ENCODE measurements at places on chromosomes 13 and 19. TPM values are rescaled to one million over a fixed set of nuclear protein-coding genes. Genes with fewer than 3 reads are reported as not detected.

ZNF564 gene
- total RNA-seq: 30.6 TPM

ZNF813 gene
- 9.4 TPM for total RNA-seq

C19orf85 gene
- not detected for total RNA-seq

TSPAN16 gene
- total RNA-seq: not detected

ZNF878 gene
- total RNA-seq: not detected

DNA sequence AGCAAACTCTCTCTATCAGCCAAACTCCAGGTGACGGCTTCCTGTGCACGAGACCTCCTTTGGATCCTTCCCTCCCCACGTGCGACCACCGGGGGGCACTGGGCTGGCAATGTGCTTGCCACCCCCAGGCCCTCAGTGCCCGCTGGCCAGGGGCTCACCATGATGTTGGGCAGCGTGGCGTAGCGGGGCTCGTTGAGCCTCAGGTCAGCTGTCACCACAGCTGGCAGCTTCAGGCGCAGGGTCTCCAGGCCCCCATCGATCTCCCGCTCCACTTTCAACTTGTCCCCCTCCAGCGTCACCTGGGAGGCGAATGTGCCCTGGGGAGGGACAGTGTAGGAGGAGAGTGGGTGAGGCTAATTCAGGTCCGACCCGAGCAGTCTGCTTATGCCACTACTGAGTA, 4.8 kb upstream of the VSIG10L start:
- no peaks in the 10 kb centered on the region for H3K4me1 ChIP-seq
- no peak overlapping the region for H3K4me3 ChIP-seq
- peaks cover 10% of the 10 kb centered on the region for H3K36me3 ChIP-seq
- no peak overlapping the region for H3K27ac ChIP-seq
- no peak for DNase-seq
- H3K27me3 ChIP-seq: no peaks in the 10 kb centered on the region

GRCh38 chr13:75256922-75257321, 225.0 kb downstream of the TBC1D4 start:
- H3K4me1 ChIP-seq: no peaks in the 10 kb centered on the region
- DNase-seq: no peak
- H3K4me3 ChIP-seq: no peak overlapping the region
- no peaks in the 10 kb centered on the region for H3K27me3 ChIP-seq
- H3K36me3 ChIP-seq: no peaks in the 10 kb centered on the region
- H3K27ac ChIP-seq: no peak overlapping the region

DNA sequence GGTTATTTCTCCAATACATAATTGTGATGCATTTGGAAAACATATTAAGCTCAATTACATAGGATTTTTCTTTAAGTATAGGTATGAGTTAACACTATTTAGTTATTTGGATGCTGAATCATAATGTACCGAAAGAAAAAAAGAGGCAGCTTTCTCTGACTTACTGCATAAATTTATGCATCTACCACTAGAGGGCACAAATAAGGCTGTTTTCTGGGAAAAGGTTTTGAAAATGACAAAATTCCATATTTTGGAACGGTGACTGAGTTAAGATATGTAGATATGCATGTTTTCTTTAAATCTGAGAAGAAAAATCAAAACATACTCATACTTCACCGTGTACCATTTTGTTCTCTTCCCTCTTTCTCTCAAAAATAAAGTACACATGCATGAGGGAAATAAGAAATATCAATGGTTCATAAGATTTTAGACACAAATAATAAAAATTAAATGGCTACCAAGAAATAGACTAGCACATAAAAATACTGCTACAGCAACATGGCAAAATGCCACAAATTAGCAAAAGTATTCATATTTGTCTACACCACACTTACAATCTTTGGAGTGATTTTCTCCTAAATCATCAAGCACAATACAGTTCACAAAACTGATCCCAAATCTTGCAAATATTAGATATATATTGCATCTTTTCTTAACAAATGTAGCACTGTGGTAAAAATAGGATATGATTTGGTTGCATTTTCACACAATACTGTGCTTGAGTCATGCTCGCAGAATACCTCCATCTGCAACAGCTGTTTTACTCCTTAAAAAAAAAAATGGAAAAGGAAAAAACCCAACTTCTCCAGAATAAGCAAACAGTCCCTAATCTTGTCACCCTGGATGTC, 260.0 kb downstream of the FGF14 start:
- no peaks in the 10 kb centered on the region for H3K36me3 ChIP-seq
- no peak overlapping the region for H3K4me3 ChIP-seq
- H3K4me1 ChIP-seq: no peaks in the 10 kb centered on the region
- no peaks in the 10 kb centered on the region for H3K27me3 ChIP-seq

DNA sequence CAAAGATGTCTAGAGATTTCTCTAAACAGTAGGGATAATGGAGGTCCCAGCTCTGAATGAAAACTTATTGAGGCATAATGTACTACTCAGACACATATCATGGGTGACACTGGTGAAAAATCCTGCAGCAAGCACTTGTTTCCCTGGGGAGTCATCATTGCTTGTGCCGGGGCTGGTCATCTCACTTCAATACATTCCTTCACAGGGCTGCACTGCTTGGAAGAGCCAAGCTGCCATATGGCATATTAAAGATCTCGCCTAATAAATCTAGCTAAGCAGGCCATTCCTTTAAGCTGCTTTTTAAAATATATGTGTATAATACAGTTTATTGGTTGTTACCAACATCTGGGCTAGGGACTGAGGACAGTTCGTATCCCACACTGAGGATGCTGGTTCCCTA, 332.2 kb upstream of the GPC6 start:
- H3K4me3 ChIP-seq: no peak overlapping the region
- no peaks in the 10 kb centered on the region for H3K36me3 ChIP-seq
- no peak for DNase-seq
- no peaks in the 10 kb centered on the region for H3K27me3 ChIP-seq

DNA sequence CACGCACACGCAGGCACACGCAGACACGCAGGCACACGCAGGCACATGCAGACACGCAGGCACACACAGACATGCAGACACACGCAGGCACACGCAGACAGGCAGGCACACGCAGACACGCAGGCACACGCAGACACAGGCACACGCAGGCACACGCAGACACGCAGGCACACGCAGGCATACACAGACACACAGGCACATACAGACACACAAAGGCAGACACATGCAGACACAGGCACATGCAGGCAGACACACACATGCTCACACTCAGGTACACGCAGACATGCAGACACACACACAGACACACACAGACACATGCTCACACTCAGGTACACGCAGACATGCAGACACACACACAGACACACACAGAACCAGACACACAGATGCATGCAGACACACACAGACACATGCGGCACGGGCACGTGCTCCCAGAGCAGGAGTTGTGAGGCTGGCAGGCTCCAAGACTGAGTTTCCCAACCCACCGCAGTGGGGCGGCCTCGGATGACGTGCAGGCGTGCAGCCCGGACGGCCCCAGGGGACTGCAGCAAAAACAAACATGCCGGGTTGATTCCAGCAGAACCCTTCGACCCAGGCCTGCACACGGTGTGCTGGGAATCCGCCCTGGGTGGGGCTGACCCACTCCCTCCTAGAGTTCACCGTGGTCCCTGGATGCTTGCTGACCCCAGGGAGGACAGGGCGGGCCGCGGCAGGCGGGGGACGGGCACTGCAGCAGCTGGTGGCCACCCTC, 100.0 kb downstream of the GADD45B start:
- H3K27me3 ChIP-seq: peaks cover 5% of the 10 kb centered on the region
- no peaks in the 10 kb centered on the region for H3K36me3 ChIP-seq
- no peak for DNase-seq
- H3K27ac ChIP-seq: no peak overlapping the region
- H3K4me1 ChIP-seq: peaks cover 11% of the 10 kb centered on the region
- H3K4me3 ChIP-seq: no peak overlapping the region

DNA sequence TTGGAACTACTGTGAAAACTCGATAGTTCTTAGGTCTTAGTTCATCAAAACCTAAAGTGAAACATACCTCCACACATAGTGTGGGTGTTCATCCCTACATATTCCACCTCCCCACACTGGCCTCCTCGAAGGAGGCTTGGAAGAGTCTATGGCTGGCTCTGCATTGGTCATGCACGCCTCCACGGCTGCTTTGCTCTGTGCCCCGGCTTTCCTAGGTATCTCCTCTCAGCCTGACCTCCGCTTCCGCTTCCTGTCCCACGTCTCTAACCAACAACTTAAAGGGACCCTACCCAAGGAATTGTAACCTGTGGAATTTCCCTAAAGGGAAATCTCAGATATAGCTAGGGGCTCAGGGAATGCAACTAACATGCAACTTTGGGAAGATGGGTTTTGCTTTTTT, 79.7 kb upstream of the MBNL2 start:
- no peaks in the 10 kb centered on the region for H3K4me1 ChIP-seq
- no peaks in the 10 kb centered on the region for H3K36me3 ChIP-seq
- no peak overlapping the region for H3K27ac ChIP-seq
- DNase-seq: no peak
- no peak overlapping the region for H3K4me3 ChIP-seq

GRCh38 chr19:28541602-28542393, 671.2 kb downstream of the UQCRFS1 start:
- H3K4me3 ChIP-seq: no peak overlapping the region
- DNase-seq: no peak
- H3K4me1 ChIP-seq: no peaks in the 10 kb centered on the region
- no peak overlapping the region for H3K27ac ChIP-seq
- no peaks in the 10 kb centered on the region for H3K36me3 ChIP-seq

- no peaks in the 10 kb centered on the region for H3K36me3 ChIP-seq
- no peak overlapping the region for H3K4me3 ChIP-seq
- peaks cover 19% of the 10 kb centered on the region for H3K27me3 ChIP-seq
- H3K4me1 ChIP-seq: no peaks in the 10 kb centered on the region
- DNase-seq: no peak
- no peak overlapping the region for H3K27ac ChIP-seq
Observed at GRCh38 chr19:51016798-51017683, 2.5 kb downstream of the KLK10 start.

DNA sequence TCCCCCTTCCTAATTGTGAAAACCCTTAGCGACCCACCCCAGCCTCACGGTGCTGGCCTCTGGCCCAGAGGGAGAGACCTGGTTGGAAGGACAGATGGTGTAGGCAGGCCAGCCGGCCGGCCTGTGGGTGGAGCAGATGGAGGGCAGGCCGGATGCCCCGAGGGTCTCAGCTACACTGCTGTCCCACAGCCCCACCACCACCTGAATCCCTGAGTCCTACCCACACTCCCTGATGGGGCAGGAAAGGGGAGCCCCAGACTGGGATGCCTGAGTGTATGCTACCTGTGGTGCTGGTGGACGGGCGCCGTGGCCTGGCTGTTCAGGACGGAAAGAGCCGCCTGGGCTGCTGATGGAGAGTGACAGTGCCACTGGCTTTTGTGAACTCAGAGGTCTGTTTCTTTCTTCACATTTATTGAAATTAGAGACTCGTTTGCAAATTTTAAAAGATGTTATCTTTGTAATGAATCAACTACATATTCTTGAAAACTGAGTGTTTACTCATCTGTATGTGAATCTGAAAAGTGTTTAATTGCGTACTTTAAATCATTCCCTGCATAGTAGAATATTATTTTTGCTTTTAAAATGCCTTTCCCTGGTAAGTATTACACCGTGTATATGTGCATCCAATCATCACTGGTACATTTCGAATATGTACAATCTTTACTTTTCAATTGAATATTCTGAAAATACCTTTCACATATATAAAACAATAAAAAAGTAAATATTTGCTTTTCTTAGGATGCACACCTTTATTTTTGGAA, 35.7 kb downstream of the TFDP1 start:
- H3K4me1 ChIP-seq: no peaks in the 10 kb centered on the region
- no peak overlapping the region for H3K4me3 ChIP-seq
- DNase-seq: no peak
- H3K27me3 ChIP-seq: no peaks in the 10 kb centered on the region
- H3K36me3 ChIP-seq: peaks cover 13% of the 10 kb centered on the region

GRCh38 chr19:2047449-2048103, 3.5 kb downstream of the MKNK2 start:
- peaks cover 33% of the 10 kb centered on the region for H3K36me3 ChIP-seq
- H3K4me3 ChIP-seq: peak overlapping the region; percentile 22
- H3K27me3 ChIP-seq: no peaks in the 10 kb centered on the region
- peaks cover 82% of the 10 kb centered on the region for H3K4me1 ChIP-seq
- peak overlapping the region; percentile 89 for H3K27ac ChIP-seq

DNA sequence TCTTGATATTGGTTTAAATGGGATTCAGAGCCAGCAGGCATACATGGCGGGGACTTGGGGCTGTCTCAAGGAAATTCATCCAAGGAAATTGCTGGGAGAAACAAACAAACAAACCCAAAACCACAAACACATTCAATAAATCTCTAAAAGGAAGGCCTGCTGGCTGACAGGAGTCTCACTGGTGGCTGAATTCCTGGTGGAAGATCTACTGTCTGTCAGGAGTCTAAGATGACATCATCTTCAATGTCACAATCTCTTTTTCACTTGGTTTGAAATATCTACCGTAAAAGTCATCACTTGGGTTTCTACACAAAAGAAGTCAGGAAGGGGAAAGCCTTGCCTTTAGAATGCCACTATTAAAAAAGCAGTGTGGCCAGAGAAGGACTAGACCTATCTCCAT, 87.9 kb downstream of the KLF5 start:
- no peak overlapping the region for H3K4me3 ChIP-seq
- no peaks in the 10 kb centered on the region for H3K27me3 ChIP-seq
- H3K36me3 ChIP-seq: no peaks in the 10 kb centered on the region
- no peak overlapping the region for H3K27ac ChIP-seq
- H3K4me1 ChIP-seq: no peaks in the 10 kb centered on the region

GRCh38 chr13:45068036-45069001, 52.0 kb upstream of the GTF2F2 start:
- no peaks in the 10 kb centered on the region for H3K27me3 ChIP-seq
- no peaks in the 10 kb centered on the region for H3K4me1 ChIP-seq
- no peaks in the 10 kb centered on the region for H3K36me3 ChIP-seq
- no peak overlapping the region for H3K27ac ChIP-seq
- no peak for DNase-seq
- no peak overlapping the region for H3K4me3 ChIP-seq

DNA sequence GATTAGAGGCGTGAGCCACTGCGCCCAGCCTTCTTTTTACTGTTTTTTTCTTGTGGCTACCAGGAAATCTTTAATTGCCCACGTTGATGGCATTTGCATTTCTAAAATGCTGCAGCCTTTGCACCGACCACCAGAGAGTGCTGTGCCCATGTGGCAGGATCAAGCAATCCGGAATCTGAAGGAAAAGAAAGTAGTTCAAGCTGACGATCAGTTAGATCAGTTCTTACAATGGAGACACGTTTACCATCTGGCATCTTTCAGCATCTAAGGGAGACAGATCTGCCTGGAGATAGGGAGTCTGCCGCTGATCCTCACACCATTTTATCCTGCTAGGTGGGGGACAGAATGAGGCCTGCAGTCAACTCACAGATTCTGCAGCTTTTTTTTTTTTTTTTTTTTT, 19.9 kb downstream of the TINCR start:
- no peak overlapping the region for H3K4me3 ChIP-seq
- peak; percentile 5 for DNase-seq
- H3K4me1 ChIP-seq: no peaks in the 10 kb centered on the region
- no peak overlapping the region for H3K27ac ChIP-seq

DNA sequence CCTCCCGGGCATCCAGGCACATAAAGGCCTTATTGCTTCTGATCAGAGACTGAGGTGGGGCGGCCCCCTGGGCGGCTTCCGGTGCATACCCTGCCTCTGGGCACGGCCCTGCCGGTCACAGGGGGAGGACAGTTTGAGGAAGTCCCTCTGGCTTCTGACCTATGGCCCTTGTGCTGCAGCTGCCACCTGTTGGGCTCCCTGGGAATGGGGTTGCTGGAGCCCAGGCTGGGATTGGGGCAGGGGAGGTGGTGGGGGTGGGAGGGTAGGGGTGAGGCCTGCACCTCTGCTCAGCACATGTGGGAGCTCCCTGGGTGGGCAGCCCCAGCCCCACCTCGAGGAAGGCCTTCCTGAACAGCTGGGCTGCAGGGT, 10.7 kb downstream of the ANO8 start:
- H3K4me1 ChIP-seq: peaks cover 4% of the 10 kb centered on the region
- H3K36me3 ChIP-seq: peaks cover 16% of the 10 kb centered on the region
- no peak for DNase-seq
- H3K27me3 ChIP-seq: no peaks in the 10 kb centered on the region
- no peak overlapping the region for H3K4me3 ChIP-seq
